ENCODE measurements at places on chromosomes 5 and 9. TPM values are rescaled to one million over a fixed set of nuclear protein-coding genes. Genes with fewer than 3 reads are reported as not detected.
A peak's percentile ranks its signal among the peaks of the same experiment; 100 is the strongest.

- DNase-seq: no peak
These were observed 261.5 kb downstream of the TLE1 start for GRCh38 chr9:81427870-81428269.

- DNase-seq: peak; percentile 46
These were observed 621 bp downstream of the NR6A1 start for GRCh38 chr9:124770359-124771020.

FAM81B gene
- not detected for total RNA-seq

GRCh38 chr9:76651119-76651705 is 113.0 kb upstream of the PCA3 start:
- no peak for DNase-seq

- DNase-seq: no peak
These were observed 6.1 kb upstream of the ANGPTL2 start for GRCh38 chr9:127128341-127129072.

- no peak for DNase-seq
These were observed 272.6 kb upstream of the IRX2 start for GRCh38 chr5:3024126-3024525.

FAM163B gene
- not detected for total RNA-seq

DMRT2 gene
- 1.8 TPM for total RNA-seq

- DNase-seq: no peak
These were observed 82.1 kb upstream of the IL33 start for GRCh38 chr9:6133346-6134063.

GRCh38 chr9:77221431-77221830 is 44.1 kb downstream of the VPS13A start:
- DNase-seq: no peak

- no peak for DNase-seq
These were observed 286.5 kb downstream of the EFNA5 start for GRCh38 chr5:107384256-107384655.

DNA sequence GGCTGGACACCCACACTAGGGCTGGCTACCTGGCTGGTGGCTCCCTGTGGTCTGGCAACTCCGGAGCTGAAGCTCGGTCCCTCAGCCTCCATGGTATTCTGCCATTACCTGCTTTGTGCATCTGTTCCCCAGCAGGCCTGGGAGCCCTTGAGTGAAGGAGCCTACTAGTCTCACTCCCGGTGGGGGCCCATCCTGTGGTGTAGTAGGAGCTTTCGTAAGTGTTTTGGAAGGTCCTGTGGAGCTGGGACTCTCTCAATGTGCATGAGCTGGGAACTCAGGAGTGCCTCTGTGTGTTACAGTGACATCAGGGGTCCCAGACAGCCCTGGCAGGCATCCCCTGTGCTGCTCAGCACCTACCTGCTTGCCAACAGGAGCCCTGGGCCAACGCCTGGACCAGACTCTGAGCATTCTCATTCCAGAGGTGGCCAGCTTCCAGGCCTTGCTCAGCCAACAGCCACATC is 267.1 kb downstream of the GADD45G start:
- no peak for DNase-seq

RNF183 gene
- 0.95 TPM for total RNA-seq

NIPBL gene
- 55.8 TPM for total RNA-seq

GRCh38 chr9:126293522-126293889 is 33.1 kb upstream of the MVB12B start:
- DNase-seq: no peak

DAB2IP gene
- 85.6 TPM for total RNA-seq

PFN3 gene
- not detected for total RNA-seq

- peak; percentile 18 for DNase-seq
These were observed 320.4 kb upstream of the KLF4 start for GRCh38 chr9:107809871-107810460.

DNA sequence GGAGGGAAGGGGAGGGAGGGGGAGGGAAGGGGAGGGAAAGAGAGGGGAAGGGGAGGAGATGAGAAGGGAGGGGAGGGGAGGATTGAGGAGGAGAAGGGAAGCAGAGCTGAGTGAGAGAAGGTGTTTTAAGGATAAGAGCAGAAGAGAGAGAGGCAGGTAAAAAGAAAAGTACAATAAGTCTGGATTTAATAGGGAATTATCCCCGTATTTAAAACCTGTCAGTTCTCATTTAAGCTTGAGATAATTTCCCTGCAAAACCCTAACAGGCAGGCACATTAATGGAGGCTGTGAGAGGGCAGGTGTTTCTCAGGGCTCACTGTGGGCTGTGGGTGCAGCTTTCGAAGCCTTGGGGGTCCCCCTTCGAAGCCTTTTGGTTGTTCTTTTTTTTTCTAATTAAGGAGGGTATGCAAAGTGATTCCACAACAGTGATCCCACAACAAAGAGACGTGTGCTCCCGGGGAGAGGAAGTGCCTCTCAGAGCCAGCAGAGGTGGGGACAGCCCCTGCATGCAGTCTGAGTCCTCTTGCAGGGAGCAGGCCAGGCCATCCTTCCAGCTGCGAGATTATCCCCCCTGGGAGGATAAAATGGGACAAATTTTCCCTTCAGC is 317.9 kb upstream of the IRX1 start:
- DNase-seq: no peak

DNA sequence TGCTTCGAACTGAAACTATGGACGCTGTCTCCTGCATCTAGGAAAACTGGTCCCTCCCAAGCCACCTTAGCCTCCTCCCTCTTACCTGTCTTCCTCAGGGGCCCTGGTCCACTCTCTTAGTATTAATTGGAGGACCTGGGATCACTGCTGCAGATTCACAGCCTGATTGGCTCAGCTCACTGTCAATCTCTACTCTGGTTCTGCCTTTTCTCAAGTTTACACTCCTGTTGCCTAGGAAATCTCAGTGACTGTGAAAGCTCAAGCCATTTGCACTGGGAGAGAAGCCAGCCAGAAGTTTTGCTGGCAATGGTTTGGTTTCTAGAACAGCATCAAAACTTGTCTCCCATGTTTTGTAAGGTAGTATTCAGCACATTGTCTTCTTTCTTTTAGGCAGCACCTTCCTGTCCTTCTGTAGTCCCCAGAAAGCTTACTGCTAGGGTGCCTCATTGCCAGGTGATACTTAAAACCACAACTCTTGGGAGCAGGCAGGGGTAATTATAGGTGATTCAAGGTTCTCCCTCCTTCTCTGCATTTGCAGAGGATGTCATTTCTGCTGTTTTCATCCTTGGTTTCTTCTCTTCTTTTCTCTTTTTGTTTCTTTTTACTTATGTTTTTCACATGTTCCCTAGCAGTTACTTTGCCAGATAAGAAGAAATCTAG is at the start of gene CAPSL:
Gene CAPSL (minus strand): TSS at position 55 of the 660 bp plus-strand sequence. CDS start 17,502 bp downstream, outside the sequence.
- peak; percentile 13 for DNase-seq

GRCh38 chr5:68116868-68117411 is 98.6 kb upstream of the PIK3R1 start:
- DNase-seq: no peak

SLC25A46 gene
- 84.5 TPM for total RNA-seq

DNA sequence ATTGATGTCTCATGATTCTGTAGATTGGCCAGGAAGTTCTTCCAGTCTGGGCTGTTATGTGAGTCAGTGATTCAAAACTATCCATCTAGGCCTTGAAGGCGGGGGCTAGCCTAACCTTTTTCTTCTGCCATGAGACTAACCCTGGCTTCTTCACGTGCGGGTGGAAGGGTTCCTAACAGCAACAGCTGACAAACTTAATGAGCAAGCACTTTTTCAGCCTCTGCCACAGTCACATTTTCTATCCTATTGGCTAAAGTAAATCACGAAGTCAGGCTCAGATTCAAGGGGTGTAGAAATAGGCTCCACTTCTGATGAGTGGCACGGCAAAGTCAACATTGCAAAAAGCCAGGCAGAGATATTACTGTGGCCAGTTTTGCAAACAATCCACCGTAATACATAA is 68.4 kb downstream of the STK32A start:
- no peak for DNase-seq

WNT8A gene
- total RNA-seq: not detected

GGTA1 gene
- total RNA-seq: 3.5 TPM

ARID3C gene
- total RNA-seq: not detected

- DNase-seq: no peak
These were observed 126.7 kb upstream of the CDH6 start for GRCh38 chr5:31066655-31067328.

RNF180 gene
- total RNA-seq: 1.9 TPM

DNA sequence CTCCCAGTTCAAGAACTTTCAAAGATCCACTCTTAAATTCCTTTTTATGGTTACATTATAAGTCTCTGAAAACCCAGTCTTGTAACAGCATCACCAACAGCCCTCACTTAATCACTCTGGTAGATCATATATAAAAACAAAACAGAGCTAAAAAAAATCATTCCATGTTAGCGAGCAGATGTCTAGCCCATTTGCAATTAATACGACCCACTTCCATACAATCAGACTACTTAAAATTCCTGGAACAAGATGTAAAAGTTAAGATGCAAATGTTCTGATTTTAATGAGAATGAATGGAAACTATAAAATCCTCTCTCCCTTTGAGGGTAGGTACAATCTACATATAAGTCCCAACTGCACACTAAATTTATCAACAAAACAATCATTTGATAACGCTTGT is 167.0 kb downstream of the MED27 start:
- no peak for DNase-seq

DNA sequence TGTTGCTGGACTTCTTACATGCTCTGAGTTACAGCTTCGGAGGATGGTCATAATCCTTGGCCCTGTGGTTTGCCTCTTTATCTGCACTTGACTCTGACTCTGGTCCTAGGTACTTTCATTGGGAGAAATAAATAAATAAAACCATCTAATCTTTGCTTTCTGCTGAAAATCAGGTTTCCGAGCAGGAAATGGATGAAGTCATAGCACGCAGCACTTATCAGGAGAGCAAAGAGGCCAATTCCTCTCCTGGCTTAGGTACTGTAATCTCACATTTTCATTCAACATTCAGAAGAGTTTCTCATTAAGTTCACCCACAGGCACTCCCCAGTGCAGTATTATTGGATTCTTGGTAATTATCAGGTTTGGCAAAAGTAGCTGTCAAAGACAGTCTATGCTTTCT is 104.7 kb downstream of the GOLPH3 start:
- DNase-seq: no peak

SMAD5 gene
- total RNA-seq: 37.5 TPM

DNA sequence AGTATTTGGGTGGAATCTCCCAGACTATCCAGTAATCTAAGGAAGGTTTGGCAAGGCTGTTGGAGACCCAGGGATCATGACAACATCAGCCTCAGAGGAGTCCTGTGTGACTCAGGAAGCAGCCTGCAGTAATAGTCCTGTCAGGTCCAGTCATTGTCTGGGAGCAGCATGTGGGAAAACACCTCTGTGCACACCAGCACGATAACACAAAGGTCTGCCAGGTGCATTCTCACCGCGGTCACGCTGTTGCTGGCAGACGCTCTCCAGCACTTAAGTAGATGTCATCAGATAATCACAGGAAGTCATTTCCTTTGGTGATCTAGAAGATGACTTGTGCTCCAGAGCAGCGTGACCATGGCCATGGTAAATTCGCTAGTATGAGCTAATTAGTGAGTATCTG is 99.2 kb upstream of the IQGAP2 start:
- peak; percentile 59 for DNase-seq

- DNase-seq: no peak
These were observed 1.5 kb upstream of the IL7R start for GRCh38 chr5:35855187-35855586.

DNA sequence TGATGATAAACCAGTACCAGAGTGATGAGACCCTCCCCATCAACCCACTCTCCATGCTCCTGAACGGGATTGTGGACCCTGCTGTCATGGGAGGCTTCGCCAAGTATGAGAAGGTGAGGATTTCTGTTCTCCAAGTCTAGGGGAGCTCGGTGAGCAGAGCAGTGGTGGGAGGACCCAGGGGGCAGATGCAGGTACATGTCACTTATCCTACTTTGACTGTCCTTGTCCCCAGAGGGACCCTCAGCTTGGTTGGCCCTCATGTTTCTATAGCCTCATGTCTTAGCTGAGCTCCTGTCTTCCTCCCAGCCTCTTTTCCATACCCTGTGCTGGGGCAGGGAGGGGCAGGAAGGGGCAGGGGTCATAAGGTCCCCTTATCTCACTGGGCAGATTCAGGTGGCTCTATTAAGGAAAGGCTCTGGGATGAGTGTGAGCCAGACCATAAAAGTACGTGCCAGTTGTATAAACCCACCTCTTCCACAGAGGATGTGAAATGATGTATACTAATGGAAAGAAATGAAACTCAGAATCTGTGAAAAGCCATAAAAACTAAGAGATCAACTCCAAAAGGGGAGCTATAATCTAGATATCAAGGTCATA is 38.0 kb upstream of the FOXI1 start:
- no peak for DNase-seq

DRD1 gene
- not detected for total RNA-seq

EEIG1 gene
- total RNA-seq: 103 TPM

- no peak for DNase-seq
These were observed 49.6 kb downstream of the ARHGAP26 start for GRCh38 chr5:142819825-142820224.

DNA sequence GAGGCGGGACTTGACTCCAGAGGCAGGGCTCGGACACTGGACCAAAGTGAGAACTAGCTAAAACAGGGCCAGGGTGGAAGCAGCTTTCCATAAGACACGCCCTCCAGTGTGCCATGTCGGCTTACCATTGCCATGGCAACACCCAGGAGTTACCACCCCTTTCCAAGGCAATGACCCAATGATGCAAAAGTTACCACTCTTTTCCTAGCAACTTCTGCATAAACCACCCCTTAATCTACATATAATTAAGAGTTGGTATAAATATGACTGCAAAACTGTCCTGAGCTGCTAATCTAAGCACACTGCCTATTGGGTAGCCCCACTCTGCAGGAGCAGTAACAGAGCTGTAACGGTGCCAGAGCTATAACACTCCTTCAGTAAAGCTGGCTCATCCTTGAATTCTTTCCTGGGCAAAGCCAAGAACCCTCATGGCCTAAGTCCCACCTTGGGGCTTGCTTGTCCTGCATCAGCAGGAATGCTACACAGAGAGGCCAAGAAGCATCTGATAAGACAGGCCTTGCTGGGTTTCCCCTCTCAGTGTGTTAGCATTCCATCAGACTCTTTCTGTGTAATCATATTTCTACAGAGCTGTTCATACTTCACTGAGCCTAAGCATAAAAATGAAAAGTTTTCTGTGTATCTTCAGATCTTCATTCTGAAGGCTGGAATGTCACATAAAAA is 262.7 kb upstream of the KLF9 start:
- no peak for DNase-seq

FBP1 gene
- 21.3 TPM for total RNA-seq

GRCh38 chr5:127210042-127210441 is 80.6 kb upstream of the MEGF10 start:
- DNase-seq: no peak

GRCh38 chr5:37189355-37189754 is 59.8 kb downstream of the CPLANE1 start:
- DNase-seq: no peak
